Ecto neural progenitor cell (in vitro differentiated cells): ENCODE measurements at places on chromosomes 1 and 21.

DNA sequence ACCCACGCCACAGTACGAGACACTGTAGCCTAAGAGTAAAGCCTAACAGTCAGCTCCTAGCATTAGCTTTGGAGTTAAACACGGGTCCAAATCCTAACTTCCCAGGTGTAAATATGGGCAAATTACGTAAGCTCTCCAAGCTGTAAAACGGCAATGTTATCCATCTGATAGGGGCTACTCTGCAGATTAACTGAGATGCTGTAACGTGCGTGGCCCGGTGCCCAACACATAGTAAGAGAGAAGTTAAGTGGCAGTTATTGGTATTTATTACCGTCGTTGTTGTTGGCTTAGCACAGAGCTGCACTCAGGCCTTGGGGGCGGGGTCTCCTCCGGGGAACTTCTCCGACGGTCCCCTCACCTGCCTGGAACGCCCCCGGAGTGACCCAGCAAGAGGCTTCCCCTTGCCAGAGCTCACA, 457 bp downstream of the TRAPPC3 start:
- DNase-seq, result no peak

DNA sequence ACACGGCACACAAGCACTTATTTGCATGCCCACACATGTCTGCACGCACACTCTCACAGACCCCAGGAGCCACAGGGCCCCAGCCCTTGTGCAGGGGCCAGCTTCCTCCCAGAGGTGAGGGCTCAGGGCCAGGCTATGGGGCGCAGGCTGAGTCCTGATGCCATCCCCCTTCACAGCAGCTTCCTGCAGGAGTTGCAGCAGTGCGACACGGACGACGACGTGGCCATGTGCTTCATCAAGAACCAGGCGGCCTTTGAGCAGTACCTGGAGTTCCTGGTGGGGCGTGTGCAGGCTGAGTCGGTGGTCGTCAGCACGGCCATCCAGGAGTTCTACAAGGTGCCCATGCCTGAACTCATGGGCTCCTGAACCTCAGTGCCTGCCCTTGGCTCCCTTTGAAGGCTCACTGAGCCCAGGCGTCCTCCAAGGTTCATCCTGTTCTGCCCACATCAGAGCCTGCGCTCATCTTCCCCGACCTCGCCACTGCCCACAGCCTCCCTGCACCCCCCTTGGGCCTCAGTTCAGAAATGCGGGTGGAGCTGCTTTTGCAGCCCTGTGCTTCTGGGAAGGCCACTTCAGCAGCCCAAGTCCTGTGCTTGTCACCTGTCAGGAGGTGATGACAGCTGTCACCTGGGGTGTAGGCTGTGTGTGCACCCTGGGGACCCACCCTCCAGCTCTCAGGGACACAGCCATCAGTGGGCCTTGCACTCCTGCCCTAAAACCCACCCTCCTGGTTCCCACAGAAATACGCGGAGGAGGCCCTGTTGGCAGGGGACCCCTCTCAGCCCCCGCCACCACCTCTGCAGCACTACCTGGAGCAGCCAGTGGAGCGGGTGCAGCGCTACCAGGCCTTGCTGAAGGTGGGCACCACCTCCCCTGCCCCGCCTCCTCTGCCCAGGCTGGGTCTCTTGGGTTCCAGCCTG, 66.6 kb downstream of the TRIM11 start:
- no peak for DNase-seq

DNA sequence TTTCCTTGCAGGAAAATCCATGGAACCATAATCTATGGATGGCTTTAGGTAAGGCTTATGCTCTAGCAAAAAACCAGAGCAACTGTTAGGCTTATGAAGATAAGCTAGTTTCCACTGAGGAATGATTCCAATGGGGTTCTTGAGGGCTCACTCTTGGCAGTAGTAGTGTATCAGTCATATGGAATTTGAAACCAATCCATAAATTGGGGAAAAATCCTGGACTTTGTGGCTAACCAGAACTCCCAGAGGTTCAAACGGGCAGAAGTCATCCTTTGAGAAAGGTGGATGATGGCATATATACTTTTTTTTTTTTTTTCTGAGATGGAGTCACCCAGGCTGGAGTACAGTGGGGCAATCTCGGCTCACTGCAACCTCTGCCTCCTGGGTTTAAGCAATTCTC, 54.2 kb upstream of the ATF3 start:
- DNase-seq, result no peak

GRCh38 chr1:182674346-182675246, 9.8 kb downstream of the RGS8 start:
- no peak for DNase-seq

GRCh38 chr21:24840287-24840686, 767.0 kb downstream of the MRPL39 start:
- DNase-seq, result no peak

GRCh38 chr1:56050911-56051310, 528.5 kb downstream of the PLPP3 start:
- DNase-seq, result no peak

DNA sequence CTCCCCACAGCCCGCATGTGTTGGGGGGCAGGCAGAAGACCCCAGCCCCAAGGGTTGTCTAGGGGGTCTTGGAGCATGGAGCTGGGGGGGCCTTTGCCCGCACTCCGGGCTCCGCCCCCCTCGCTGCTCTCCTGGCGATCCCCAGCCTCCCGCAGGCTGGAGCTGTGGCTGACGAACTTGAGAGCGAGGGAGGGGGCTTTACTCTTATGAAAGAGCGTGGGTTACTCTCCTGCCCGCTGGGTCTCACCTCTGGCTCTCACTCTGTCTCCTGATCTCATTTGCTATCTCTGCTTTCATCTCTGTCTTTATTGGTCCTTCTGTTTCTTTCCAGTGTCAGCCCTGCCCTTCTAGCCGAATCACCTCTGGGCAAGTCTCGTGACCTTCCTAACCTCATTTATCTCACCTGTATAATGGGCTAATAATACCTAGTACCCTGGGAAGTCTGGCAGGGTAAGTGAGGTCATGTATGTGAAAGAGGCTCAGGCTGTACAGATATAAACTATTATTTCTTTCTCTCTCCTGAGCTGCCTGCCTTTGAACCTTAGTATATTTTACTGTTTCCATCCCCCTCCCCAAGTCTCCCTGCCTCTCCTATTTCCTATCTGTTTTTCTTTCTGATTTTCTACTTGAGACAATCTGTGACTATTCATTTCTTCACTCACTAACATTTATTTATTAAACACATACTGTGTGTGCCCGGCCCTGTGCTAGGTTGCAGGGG, 731 bp downstream of the EFNA4 start:
- no peak for DNase-seq

GRCh38 chr1:64140596-64140995, 62.8 kb upstream of the UBE2U start:
- no peak for DNase-seq

- DNase-seq, result no peak
Observed at GRCh38 chr1:199909137-199909536, 118.4 kb upstream of the NR5A2 start.

- no peak for DNase-seq
Observed at GRCh38 chr1:7770669-7770996, 463 bp upstream of the VAMP3 start.

- no peak for DNase-seq
Observed at GRCh38 chr1:106680776-106681344, 375.6 kb upstream of the PRMT6 start.

GRCh38 chr1:93490357-93490756, 42.4 kb downstream of the FNBP1L start:
- DNase-seq, result no peak

DNA sequence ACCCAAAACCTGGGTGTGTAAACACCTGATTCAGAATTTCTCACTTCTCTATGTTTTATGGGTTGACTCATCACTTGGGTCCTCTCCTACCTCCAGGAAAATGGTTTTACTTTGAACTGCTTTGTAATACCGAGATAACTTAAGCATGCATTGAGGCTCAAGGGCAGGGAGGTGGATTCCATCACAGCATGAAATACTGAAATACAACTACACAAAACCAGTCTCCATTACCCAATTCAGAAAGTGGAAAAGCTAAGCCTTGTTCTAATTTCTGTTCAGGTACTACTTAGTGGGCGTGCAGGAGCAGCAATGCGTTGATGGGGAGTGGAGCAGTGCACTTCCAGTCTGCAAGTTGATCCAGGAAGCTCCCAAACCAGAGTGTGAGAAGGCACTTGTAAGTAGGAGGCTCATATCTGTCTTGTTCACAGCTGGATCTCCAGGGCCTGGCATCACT, 6.1 kb upstream of the C4BPA start:
- no peak for DNase-seq

DNA sequence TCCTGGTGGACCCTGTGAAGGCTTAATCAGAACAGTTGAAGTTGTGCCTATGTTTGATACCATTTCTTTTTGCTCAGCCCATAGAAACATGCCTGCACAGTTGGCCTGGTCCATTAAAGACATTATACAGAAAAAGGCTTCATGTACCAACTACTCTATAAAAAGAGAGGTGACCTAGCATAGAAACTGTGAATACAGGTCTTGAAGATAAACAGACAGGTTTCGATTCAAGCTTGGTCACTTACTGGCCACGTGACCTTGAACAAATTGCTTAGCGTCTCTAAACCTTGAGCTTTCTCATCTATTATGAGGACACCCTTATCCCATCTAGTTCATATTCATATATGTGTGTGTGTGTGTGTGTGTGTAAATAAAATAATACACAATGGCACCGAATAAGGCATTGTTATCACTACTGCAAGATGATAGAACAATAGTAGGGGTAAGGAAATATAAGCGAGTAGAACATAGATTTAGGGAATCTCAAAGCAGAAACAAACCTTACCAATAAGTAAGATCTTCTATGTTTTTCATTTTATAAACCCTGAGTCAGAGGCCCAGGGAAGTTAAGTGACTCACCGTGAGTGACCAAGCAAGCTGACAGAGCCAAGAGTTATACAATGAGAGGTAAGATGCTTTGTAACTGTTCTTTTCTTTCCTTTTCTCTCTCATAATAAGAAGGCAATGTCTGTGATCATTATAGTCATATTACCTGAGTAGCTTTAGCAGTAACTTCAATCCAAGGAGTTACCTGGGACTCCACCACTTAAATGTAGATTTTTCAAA, 476.8 kb upstream of the DEPDC1 start:
- no peak for DNase-seq

- no peak for DNase-seq
Observed at GRCh38 chr21:46049890-46050667, 47.8 kb upstream of the COL6A2 start.

- peak; percentile 97 for DNase-seq
Observed at GRCh38 chr1:117121589-117122329, at the start of gene TRIM45. Gene TRIM45 (minus strand): TSS chr1:117121749. CDS start chr1:117121201, 548 bp downstream.

DNA sequence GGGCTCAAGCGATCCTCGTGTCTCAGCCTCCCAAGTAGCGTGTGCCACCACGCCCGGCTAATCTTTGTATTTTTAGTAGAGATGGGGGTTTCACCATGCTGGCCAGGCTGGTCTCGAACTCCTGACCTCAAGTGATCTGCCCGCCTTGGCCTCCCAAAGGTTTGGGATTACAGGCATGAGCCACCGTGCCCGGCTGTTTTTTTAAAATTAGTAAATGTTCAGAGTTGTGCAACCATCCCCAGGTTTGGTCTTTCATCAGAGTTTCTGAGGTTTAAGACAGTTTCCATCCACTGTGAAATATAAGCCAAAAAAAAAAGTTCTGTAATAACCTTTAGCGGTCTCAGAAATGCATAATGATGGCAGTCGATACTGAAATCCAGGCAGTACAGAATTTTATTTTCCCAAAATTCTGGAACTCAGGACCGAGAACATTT, 550 bp upstream of the SYT11 start:
- DNase-seq, result no peak

DNA sequence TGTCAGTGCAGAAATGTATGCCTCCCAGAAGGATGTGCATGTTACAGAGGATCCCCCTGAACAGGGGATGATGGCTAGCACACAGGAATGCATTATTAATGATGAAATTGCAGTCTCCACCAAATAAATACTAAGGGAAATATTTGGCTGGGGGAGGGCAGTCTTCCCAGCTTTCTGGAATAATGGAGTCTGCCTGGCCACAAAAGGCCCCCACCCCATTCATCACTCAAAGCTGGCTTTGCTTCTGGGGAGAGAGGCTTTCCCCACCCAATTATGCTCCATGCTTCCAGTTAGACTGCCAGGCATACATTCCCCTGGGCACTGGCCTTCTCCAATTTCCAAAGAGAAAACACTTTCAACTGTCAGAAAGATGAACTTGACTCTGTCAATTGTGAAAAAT, 302.7 kb downstream of the SIPA1L2 start:
- no peak for DNase-seq

DNA sequence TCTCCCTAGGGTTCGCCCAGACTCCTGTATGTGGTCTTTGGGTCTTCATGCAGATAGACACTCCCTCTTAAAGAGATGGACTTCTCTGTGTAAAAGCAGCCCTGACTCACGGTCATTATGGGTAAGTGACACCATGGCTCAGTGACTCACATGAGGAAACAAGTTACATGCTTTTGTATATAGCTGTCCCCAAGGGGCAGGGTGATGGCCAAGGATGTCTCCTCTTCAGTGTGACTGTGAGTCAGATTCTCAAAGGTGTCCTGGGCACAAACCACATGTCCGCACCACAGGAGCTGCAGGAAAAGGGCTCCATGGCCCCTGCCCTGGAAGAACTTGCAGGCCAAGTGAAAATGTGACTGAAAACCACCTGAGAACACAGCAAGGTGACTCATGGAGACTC, 380.4 kb downstream of the NPHP4 start:
- no peak for DNase-seq

DNA sequence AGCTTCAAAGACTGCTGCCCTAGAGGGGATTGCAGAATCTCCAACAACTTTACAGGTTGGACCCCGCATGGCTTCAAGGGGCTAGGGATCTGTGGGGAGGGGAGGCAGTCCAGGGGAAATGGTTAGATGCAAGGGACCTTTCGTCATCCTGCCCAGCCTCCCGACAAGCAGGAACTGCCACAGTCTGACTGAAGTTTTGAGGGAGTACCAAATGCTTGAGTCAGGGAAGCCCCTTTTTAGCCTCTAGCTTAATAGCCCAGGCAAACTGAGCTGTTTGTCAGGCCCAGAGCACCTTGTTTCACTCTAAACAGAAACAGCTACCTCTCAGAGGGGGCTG, 1.1 kb downstream of the TOR3A start:
- no peak for DNase-seq

GRCh38 chr1:4961935-4962645, 307.7 kb downstream of the AJAP1 start:
- no peak for DNase-seq

GRCh38 chr1:207698822-207699483, 52.9 kb upstream of the CD46 start:
- DNase-seq, result peak; percentile 64

- no peak for DNase-seq
Observed at GRCh38 chr21:43325968-43326715, 100.8 kb downstream of the SIK1 start.

- DNase-seq, result no peak
Observed at GRCh38 chr21:39156024-39156423, 27.2 kb downstream of the PSMG1 start.

DNA sequence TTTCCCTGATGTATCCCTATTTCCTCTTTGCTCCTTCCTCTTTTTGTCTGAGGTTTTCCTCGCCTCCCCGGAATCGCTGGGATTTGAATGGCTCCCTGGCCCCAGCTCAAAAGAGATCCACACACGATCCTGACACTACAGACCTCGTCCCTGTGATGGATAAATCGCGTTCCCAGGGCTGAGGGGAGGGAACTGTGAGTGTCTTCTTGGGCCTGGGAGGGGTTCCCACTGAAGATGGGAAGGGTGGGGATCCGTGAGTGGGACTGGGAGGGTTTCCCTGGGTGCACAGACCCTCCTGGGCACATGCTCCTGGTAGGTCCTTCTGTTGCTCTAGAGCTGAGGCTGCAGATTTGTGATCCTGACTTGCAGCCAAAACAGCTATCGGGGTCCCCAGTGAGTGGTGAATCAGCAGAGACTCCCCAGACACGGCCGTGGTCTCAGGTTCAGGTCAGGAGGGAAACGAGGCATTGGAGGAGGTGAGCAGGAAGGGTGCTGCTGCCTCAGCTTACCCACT, 591.0 kb downstream of the PTPRU start:
- DNase-seq, result peak; percentile 41
